ENCODE measurements at places on chromosomes 5 and 9.
A peak's percentile ranks its signal among the peaks of the same experiment; 100 is the strongest.

GRCh38 chr9:113772121-113772810 lies 103.8 kb upstream of the ZNF618 start:
- DNase-seq: no peak

GRCh38 chr5:82802954-82803353 lies 274.2 kb downstream of the TMEM167A start:
- DNase-seq: no peak

DNA sequence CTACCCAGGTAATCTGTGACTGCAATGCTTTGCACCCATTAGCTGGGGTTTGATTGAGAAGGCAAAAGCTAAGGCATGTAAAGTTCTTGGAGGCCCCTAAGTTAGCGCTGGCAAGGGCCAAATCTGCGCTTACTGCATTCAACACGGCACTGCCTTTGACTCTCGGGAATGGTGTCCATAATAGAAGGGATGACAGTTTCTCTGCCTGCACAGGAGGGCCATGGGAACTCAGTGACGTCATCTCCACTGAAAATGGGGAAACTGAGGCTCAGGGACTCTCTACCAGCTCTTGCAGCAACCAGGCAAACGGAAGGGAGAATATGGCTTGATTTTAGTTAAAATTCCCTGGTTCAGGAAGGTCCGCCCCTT lies 487 bp downstream of the SPATA24 start:
- DNase-seq: no peak

DNA sequence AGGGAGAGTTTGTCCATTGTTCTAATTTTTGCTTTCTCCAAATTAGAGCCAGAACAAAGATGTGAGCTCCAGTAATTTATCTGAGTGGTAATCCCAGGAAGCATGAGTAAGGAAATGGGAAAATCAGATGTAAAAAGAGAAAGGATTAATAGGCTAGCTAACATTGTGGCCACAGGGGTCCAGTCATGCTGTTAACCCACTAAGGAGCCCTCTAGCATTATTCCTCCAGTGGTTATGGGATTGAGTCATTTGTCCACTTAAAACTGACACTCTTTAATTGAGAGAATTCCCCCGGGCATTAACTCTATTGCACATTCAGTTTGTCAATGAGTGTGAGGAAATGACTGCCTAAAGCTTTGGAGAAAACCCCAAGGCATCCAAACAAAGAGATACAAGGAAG lies 700.3 kb upstream of the TYRP1 start:
- DNase-seq: no peak

GRCh38 chr5:150307617-150308426 lies 5.1 kb upstream of the ARSI start:
- DNase-seq: no peak

- DNase-seq: no peak
Measured at GRCh38 chr5:88051148-88051547, 217.5 kb downstream of the TMEM161B start.

DNA sequence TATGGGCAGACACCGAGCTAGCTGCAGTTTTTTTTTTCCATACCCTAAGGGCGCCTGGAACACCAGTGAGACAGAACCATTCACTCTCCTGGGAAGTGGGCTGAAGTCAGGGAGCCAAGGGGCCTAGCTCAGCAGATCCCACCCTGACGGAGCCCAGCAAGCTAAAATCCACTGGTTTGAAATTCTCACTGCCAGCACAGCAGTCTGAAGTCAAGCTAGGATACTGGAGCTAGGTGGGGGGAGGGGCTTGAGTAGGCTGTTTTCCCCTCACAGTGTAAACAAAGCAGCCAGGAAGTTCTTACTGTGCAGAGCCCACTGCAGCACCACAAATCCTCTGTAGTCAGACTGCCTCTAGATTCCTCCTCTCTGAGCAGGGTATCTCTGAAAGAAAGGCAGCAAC lies 151.7 kb upstream of the HCN1 start:
- no peak for DNase-seq

- DNase-seq: no peak
Measured at GRCh38 chr9:92660266-92660665, 9.7 kb downstream of the IPPK start.

GRCh38 chr5:99005506-99005905 lies 76.7 kb upstream of the CHD1 start:
- DNase-seq: no peak

GRCh38 chr9:27990524-27990923 lies 417.2 kb upstream of the C9orf72 start:
- DNase-seq: no peak

DNA sequence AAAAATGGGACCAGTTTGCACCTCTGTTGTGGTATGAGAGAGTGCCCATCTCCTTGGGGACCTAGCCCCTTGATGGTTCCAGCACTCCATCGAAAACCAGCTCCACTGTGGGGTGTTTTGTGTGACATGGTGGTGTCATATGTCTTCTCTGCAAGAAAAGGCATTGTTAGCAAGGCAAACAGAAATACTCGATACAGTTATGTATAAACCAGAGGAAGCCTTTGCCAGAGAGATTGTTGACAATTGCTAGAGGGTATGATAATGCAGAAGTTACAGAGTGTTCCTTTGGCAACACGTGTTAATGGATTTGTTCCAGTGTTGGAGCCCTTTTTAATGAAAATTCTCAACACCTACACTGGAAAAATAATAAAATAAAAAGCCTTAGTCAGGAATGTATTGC lies 270.4 kb upstream of the DMRT1 start:
- no peak for DNase-seq

GRCh38 chr5:123549256-123549904 lies 37.4 kb downstream of the CSNK1G3 start:
- peak; percentile 89 for DNase-seq

DNA sequence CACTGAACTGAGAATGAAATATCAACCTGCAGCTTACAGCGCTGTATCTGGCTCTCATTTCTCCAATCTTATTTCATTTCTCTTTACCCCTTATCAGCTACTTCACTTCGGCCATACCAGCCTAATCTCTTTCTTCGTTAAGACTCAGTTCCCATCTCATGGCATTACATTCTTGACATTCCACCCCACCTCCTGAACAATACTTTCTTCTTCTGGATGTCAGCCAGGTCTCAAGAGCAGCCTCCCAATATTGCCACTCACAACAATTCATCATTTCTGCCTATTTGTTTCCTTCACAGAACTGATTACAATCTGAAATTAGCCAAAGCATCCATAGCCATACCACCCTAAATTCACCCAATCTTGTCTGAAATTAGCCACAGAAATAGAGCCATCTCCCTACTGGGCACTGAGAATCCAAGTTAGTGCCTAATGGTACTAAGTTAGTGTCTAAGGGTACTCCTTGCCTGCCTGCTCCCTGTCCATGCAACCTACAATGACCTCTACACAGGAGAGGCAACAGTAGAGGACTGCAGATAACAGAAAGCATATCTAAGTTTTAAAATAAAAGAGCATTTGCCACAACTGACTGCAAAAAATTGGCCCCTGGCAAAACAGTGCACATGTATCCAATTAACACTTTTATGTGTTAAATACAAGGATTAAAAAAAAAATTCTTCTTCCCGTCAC lies 35.2 kb downstream of the SETX start:
- no peak for DNase-seq

GRCh38 chr5:137152616-137153015 lies 346.5 kb downstream of the SPOCK1 start:
- DNase-seq: no peak

DNA sequence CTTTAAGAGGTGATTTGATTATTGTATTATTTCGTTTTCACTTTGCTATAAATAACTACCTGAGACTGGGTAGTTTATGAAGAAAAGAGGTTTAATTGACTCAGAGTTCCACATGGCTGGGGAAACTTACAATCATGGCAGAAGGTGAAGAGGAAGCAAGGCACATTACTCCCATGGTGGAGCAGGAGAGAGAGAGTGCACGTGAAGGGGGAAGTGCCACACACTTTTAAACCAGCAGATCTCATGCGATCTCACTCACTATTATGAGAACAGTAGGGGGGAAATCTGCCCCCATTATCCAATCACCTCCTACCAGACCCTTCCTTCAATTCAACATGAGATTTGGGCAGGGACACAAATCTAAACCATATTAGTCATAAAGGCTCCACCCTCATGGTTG lies 36.1 kb upstream of the NDFIP1 start:
- no peak for DNase-seq

GRCh38 chr5:109911731-109912130 lies 222.0 kb downstream of the MAN2A1 start:
- DNase-seq: no peak

- DNase-seq: no peak
Measured at GRCh38 chr5:168123631-168124528, 167.6 kb upstream of the WWC1 start.

GRCh38 chr5:42487821-42488220 lies 64.6 kb downstream of the GHR start:
- DNase-seq: no peak

DNA sequence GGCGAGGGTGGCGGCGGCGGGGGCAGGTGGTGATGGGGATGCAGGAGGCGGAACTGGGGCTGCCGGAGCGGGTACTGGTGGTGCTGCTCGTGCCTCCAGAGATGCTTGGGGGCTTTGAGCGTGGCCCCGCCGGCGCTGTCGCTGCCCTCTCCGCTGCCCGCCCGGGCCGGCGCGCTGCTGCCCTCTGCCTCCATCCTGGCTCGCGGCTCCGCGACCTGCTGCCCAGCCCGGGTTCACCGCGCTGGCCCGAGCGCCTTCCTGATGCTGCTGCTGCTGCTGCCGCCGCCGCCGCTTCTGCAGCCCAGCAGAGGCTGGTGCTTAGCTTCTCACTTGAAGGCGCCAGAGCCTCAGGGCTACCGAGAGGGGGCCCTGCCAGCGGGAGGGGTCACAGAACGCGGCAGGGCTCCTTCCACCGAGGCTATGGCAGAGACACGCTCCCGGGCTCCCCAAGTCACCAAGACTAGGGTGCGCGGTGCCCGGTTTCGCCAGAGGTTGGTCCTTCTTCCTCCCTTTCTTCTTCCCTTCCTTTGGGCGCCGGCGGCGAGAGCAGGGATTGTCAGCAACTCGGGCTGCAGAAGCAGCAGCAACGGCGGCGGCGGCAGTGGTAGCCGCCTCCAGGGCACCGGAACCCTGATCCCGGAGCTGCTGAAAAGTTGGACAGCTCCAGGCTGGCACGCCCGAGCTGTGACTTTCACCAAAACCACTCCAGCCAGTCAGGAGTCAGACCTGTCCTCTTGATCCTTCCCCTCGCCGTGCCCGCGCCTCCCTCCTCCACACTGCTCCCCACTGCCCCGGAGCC lies at the start of gene PDE4D:
TSS of gene PDE4D (minus strand) at position 298 of the 799 bp plus-strand sequence.
- DNase-seq: no peak
